Ovary (tissue), 10 donors: ENCODE measurements at places on chromosomes 12 and 14. TPM values are rescaled to one million over a fixed set of nuclear protein-coding genes. Genes with fewer than 3 reads are reported as not detected.

GRCh38 chr14:106530031-106530422 lies 1003.6 kb downstream of the TMEM121 start:
- no peak overlapping the region for H3K27ac ChIP-seq
- no peaks in the 10 kb centered on the region for H3K36me3 ChIP-seq
- no peak overlapping the region for H3K4me3 ChIP-seq
- no peaks in the 10 kb centered on the region for H3K27me3 ChIP-seq

- no peak for DNase-seq
- no peak overlapping the region for H3K27ac ChIP-seq
- peaks cover under 1% of the 10 kb centered on the region for H3K4me1 ChIP-seq
- H3K36me3 ChIP-seq: no peaks in the 10 kb centered on the region
- H3K27me3 ChIP-seq: no peaks in the 10 kb centered on the region
These were observed 24.5 kb upstream of the COL2A1 start for GRCh38 chr12:48028541-48029431.

DNA sequence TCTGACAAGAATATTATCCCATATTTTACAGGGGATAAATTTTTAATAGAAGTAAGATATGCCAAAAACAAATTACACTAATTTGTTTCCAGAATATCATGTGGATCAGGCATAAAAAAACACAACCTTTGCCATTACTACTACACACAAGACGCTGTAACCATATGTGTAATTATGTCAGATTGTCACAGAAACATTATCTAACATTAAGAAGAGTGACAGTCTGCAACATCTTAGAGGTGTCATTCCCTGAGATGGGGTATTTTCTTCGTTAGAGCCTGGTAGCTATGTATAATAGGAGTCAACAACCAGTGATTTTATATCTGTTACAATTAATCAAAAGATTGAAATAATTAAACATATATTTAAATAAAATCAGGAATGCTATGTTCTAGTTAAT lies 518.9 kb downstream of the RERGL start:
- no peaks in the 10 kb centered on the region for H3K36me3 ChIP-seq
- H3K4me1 ChIP-seq: no peaks in the 10 kb centered on the region
- no peak for DNase-seq

DNA sequence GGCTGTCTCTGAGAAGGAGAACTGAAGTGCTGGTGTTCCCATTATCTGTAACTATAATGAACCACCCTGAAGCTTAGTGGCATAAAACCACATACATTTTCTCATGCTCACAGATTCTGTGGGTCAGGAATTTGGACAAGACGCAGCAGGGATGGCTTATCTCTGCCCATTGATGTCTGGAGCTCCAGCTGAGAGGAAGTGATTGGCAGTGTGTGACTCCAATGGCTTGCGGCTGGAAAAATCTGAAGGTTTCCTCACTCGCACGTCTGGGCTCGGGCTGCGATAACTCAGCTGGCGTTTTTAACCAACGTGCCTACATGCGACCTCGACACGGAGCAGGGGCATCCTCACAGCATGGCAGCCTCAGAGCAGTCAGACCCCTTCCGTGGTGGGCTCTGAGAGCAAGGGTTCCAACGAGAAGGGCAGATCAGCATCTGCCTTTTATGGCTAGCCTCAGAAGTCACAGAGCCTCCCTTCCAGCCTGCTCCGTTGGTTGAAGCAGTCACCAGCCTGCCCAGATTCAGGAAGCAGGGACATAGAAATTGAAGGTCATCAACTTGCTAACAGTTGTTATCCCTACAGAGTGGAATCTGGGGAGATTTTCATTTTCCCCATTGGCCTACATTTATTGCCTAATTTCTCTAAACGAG lies 143.3 kb upstream of the BCL2L14 start:
- no peaks in the 10 kb centered on the region for H3K36me3 ChIP-seq
- no peak for DNase-seq
- no peaks in the 10 kb centered on the region for H3K4me1 ChIP-seq
- H3K27me3 ChIP-seq: no peaks in the 10 kb centered on the region
- no peak overlapping the region for H3K4me3 ChIP-seq

DNA sequence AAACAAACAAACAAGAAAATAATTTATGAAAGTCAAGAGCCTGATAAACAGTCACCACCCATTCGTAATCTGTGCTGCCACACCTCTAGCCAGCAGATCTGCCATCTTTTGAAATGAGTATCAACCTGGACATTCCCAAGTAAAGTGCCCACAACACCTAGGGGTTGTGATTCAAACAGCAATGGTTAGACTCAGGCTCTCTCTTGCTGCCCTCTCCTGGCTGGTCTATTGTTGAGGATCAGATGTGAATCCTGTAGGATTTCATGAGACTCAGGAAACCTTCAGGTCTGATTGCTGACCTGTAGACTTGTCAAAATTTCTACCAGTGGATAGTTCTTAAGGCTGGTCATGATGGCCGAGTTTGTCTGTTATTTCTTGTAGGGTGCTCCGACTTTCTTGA lies 26.8 kb downstream of the DGLUCY start:
- DNase-seq: no peak
- no peak overlapping the region for H3K27ac ChIP-seq
- H3K4me1 ChIP-seq: no peaks in the 10 kb centered on the region
- H3K36me3 ChIP-seq: no peaks in the 10 kb centered on the region
- H3K27me3 ChIP-seq: no peaks in the 10 kb centered on the region
- no peak overlapping the region for H3K4me3 ChIP-seq

- no peaks in the 10 kb centered on the region for H3K27me3 ChIP-seq
- no peaks in the 10 kb centered on the region for H3K36me3 ChIP-seq
- DNase-seq: peak; percentile 82
- no peak overlapping the region for H3K4me3 ChIP-seq
- no peak overlapping the region for H3K27ac ChIP-seq
- H3K4me1 ChIP-seq: peaks cover 11% of the 10 kb centered on the region
These were observed 11.1 kb upstream of the DPF3 start for GRCh38 chr14:72904840-72905561.

- no peak overlapping the region for H3K27ac ChIP-seq
- H3K4me3 ChIP-seq: no peak overlapping the region
- no peak for DNase-seq
- H3K36me3 ChIP-seq: no peaks in the 10 kb centered on the region
- H3K4me1 ChIP-seq: no peaks in the 10 kb centered on the region
These were observed 78.9 kb downstream of the FOXN4 start for GRCh38 chr12:109230193-109230592.

The POLE2 gene
- 1.6 TPM for total RNA-seq

- H3K4me1 ChIP-seq: peaks cover 59% of the 10 kb centered on the region
- H3K36me3 ChIP-seq: no peaks in the 10 kb centered on the region
- peak overlapping the region; percentile 91 for H3K27ac ChIP-seq
- no peak overlapping the region for H3K4me3 ChIP-seq
These were observed 2.0 kb upstream of the LRP1-AS start for GRCh38 chr12:57149245-57149900.

GRCh38 chr14:41404126-41404525 lies 202.6 kb upstream of the LRFN5 start:
- no peaks in the 10 kb centered on the region for H3K4me1 ChIP-seq
- H3K4me3 ChIP-seq: no peak overlapping the region
- H3K27ac ChIP-seq: no peak overlapping the region
- no peaks in the 10 kb centered on the region for H3K36me3 ChIP-seq

The SRP54 gene
- 37.3 TPM for total RNA-seq

DNA sequence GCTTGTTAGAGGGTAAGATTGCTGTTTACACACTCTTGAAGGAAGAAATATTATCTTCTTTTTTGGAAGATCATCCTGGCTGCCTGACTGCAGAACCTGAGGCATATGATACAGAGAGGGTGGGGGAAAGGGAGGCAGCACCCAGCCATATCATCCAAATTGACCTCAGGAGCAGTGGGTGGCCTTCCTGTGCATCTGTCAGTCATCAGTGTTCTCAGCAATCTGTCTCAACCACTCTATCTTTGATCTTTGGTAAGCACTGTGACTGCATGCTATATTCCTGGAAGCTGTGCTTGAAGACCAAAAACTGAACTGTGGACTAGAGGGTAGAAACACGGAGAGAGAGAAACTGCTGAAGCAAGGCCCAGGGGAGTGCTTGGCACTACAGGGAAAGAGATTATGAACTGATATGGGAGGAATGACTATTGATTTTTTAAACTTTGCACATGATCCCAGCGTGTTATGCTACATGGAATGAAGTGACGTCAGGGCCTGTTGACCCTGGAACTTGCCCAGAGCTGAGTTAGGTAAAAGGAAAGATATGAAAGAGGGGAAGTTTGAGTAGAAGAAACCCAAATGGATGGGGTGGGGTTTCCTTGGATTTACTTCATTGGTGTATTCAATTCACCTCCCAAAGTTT lies 171.5 kb downstream of the ASCL1 start:
- no peaks in the 10 kb centered on the region for H3K4me1 ChIP-seq
- H3K36me3 ChIP-seq: no peaks in the 10 kb centered on the region
- H3K4me3 ChIP-seq: no peak overlapping the region
- H3K27me3 ChIP-seq: no peaks in the 10 kb centered on the region
- DNase-seq: no peak
